ENCODE measurements at places on chromosomes 1 and 21.

DNA sequence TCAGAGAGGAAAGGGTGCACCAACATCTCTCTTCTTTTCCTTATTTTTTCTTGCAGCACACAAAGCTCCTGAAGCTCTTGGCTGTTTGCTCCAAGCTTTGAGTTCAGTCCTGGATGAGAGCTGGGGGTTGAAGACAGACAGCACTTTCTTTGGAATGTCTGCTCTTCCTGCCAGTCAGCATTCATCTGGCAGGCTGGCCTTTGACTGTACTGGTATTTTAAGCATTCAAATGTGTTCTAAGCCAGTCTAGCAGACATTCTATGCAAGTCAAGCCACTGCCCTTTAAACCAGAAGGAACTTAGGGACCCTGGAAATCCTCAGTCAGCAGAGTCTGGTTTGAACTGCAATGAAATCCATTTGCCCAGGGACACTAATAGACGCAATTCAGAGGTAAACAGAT lies 45.0 kb downstream of the XCL1 start:
- DNase-seq = no peak

GRCh38 chr1:51512606-51513005 lies 6.5 kb downstream of the EPS15 start:
- DNase-seq = no peak

DNA sequence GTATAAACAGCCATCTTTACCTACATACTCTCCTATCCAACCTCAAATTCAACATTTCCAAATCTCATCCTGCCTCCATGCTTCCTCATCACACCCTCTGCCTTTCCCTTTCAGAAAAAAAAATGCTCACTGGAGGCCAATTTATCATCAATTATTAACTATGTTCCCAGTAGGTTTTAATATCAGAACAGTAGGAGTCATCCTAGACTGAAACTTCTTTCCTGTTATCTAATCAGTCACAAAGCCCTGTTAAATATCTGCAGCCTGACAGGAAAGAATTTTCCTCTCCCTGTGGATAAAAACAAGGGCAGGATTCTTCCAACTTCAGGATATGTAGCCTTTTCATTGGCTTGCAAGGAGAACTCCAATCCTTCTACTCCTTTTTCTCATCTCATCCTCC lies 28.4 kb downstream of the EGLN1 start:
- no peak for DNase-seq

- DNase-seq = no peak
These were observed 128.8 kb downstream of the ADSS2 start for GRCh38 chr1:244322791-244323521.

DNA sequence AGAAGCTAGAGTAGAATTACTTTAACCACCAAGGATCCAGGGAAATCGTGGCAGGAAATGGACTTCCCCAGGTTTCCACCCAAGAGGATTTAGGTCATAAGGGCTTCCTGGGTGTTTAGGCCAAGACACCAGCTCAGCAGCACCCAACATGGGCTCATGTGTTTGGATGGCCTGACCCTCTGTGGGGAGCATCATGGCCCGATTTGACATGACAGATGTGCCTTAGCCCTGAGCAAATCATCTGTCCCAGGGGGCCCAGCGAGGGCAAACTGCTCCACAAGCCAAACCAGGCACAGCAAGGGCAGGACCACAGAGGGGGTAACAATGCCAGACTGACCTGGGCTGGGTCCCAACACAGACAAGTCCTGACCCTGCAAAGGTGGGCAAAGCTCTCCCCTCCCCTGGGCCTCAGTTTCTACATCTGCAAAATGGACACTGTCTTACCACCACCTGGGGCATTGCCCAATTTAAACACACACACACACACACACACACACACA lies 232.8 kb downstream of the MATN1 start:
- DNase-seq = no peak

DNA sequence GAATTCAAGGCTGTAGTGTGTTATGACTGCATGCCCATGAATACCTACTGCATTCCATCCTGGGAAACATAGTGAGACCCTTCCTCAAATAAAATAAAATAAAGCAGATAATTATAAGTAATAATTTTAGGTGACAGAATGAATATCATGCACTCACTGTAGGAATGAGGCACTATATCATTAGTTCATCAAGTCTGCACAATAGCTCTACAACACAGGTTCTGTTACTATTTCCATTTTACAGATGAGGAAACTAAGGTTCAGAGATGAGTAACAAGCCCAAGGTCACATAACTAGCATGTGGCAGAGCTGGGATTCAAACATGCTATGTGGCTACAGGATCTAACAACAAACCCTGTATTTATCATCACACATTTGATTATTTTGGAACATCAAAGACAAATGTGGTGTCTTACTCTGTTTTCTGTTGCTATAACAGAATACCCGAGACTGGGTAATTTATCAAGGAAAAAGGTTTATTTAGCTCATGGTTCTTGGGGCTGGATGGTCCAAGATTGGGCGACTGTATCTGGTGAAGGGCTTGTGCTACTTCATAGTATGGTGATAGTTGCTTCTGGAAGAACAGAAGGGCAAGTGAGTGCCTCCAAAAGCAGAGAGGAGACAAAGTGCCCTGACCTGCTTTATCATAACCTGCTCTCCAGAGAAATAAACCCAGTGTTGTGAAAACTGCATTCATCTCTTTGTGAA lies 4.8 kb upstream of the ZNF691 start:
- no peak for DNase-seq

DNA sequence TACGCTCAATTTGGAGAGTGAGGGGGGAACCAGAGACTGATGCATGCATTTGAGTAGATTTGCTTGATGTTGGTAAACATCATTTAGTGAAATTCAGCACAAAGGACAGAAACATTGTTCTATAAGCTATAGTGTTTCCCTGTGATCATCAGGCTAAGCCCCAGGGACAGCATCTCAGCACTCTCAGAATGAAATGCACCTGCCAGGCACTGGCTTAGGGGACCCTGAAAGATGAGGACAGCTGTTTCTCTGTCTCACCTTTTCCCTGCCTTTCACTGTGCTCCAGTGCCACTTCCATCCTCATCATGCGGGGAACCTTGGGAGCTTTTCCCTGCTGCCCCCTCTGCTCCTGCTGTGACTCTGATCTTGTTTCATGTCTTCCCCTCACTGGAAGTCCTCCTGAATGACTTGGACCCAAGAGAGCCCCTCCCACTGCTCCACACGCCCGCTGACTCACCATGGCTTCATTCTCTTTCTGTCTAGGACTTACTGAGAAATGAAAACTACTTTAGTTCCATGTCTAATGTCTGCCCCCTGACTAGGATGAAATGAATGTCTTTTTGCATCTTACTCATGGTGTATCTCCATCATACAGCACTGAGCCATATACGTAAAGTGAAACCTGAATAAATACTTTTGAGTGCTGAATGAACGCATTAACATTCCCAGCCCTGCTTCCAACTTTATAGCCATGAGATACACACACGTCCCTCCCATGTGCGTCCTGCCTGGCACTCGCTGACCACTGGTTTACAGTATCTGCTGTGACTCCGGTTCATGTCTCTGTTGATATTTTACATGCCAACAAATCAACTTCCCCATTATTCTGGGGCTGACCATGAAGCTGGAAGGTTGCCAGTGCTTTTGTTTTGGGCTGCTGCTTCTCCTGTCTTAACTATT lies 182.0 kb downstream of the PCP4 start:
- DNase-seq = no peak

DNA sequence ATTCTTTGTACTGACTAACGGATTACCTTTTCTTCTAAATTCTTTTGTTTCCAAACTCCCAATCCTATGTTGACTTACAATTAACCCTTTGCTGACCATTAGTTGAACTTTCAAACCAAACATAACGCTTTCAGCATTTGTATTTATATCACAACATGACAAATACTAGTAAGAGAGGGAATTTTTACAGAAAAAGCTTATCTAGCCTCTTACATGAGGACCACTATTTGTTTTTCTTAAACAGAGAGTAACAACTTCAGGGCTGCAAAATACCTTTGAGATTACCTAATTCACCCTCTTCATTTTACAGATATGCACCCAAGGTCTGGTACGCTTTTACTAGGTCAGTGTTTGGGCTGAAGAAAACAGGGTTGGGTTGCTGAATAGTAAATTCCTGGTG lies 45.0 kb upstream of the CXADR start:
- no peak for DNase-seq

- no peak for DNase-seq
These were observed 4.4 kb upstream of the FASLG start for GRCh38 chr1:172654535-172654934.
